ENCODE measurements at places on chromosomes 4 and X.

- no peak for DNase-seq
These were observed 680.1 kb upstream of the AADAT start for GRCh38 chr4:170769862-170770261.

DNA sequence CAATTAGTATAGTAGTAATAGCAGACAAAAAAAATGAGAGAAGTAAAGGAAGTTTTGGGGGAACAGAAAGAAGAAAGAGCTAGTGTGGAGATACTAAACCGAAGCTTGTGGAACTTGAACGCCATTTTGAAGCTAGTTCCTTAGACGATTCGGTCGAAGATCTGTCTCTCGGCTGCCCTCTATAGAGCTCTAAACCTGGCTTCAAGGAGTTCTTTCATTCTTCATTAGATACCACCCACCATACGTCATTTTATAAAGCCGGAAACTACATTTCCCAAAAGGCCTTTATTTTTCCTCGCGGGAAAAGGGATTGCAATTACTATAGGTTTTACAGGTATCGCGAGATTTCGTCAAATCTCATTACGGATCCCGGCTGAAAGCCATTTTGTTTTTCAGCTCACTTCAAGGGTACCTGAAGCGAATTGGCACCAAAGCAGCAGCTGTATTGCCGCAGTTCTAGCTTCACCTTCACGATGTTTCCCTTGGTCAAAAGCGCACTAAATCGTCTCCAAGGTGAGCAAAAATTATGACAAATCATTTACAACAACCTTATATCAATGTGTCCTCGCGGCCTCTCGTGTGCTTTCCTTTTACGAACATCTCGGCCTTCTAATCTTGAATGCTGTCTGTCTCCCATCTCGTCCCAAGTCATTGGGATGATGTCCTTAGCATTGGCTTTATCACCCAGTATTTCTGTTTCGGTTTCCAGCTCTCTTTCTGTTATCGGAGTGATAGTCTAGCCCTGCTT lies at the start of gene COX7B:
Gene COX7B (plus strand): TSS at position 388 of the 748 bp plus-strand sequence. CDS start 86 bp downstream, at position 474.
- peak; percentile 51 for DNase-seq

- DNase-seq, result no peak
These were observed 916.0 kb downstream of the TECRL start for GRCh38 chr4:63493265-63493664.

DNA sequence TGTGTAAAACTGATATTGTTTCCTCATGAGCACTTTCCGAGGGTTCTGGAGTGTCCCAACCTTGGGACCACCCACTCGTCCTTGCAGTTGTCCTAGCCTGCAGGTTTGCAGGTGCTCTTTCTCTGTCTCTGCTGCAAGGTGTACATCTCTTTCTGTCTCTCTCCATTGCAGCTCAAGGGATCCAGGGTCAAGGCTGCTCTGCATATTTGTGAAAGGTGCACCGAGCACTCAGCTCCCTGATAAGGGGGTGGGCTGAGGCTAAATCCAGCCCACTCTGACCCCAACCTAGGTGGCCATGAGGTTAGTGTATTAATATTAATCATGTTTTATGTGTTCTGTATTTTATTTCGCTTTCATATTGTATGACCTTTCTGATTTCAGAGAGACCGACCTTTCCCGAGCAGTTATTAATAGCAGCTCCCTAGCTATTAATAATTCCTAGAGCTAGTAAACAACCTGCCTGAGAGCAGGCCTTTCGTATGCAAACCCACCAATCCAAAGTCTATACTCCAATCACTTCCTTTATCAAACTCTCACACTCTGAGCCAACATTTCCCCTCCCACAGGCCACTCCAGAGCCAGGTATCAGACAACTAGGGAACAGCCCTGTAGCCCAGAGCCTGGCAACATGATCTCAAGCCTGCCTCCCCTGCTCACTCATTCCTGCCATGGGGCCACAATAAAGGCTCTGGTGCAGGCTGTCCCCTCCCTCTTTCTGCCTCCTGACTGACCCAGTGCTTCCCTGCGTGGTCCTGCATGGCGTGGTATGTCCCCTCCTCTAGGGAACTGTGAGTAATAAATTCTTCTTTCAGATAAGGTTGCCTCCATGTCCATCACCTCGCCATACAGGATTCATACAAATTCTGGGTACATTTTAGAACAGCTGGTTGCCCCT lies 73.9 kb downstream of the SLC2A9 start:
- no peak for DNase-seq

- no peak for DNase-seq
These were observed 52.3 kb downstream of the CD99L2 start for GRCh38 chrX:150846130-150846529.

DNA sequence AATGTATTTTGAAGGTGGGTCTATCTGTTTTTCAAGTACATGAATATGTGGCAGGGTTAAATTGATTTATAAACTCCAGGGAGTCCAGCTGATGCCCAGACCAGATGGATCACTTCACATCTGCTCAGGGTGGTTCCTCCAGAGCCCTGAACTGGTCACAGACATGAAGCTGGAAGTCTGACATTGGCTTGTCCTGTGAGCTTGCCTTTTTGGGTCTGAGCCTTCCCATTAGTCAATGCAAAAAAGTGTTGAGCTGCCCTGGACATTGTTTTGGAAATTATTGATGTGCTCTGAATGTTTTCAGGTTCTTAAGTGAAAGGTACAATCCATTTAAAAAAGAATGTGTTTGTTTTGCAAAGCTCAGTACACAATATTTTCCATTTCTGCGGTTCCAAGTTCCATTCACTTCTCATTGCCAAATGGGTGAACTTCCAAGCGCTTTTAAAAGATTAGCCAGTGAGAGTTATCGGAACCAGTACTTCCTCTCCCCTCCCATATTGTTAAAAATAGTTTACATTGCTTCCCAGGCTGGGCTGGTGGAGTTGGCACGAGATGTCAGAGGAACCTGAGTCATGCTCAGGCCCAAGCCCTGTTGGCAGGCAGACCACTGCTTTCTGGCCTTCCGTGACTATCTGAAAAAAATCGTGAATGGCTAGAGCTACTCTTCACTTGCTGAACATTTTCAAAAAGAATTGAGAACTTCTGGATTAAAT lies 52.1 kb downstream of the PDGFRA start:
- DNase-seq, result no peak

- DNase-seq, result no peak
These were observed 74.3 kb downstream of the NUDT10 start for GRCh38 chrX:51406688-51407519.

GRCh38 chr4:142406917-142407501 lies 439.1 kb downstream of the INPP4B start:
- DNase-seq, result no peak

DNA sequence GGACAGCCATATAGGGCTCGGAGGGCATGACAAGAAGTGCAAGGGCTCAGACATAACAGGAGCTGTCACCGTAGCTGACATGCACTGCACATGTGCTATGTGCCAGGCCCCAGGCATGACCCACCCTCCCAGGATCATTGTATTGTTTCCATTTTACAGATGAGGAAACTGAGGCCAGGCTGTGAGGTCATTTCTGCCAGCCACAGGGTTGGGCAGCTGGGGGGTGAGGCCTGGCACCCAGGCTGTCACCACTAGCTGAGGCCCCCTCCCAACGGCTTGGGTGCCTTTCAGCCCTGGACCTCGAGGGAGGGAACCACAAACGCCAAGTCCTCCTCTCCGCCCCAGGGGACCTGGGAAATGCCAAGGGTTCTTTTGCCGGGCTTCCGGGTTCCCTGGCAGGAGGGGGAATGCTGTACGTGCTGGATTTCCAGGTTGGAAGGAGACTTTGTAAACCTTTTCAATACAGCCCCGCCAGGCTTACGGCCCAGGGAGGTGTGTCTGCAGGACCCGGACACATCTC lies 12.6 kb downstream of the TREX2 start:
- DNase-seq, result no peak

- DNase-seq, result no peak
These were observed 56.8 kb downstream of the SEPSECS start for GRCh38 chr4:25103418-25103817.

GRCh38 chrX:32985544-32985943 lies 225.8 kb downstream of the DMD start:
- DNase-seq, result no peak

DNA sequence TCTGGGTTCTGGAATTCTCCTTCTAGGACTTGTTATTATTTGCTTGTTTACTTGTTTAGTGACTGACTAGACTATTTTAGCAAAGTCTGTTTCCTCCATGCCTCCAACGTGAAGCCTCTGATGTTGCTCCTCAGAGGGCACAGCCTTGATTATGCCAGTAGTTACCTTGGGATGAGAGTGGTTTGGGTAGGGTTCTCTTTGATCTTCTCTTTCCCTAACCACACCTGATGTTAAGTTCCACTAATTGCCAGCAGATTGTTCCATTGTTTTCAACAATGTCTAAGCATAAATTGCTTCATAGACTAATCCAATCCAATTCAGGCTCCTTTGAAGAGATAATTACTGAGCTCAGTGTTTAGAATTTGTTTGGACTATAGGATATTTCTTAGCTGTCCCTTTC lies 352.7 kb upstream of the DIPK2B start:
- no peak for DNase-seq

GRCh38 chrX:47297874-47298273 lies 65.1 kb downstream of the USP11 start:
- no peak for DNase-seq

GRCh38 chr4:16259889-16260246 lies 33.6 kb upstream of the TAPT1 start:
- DNase-seq, result no peak

- no peak for DNase-seq
These were observed 63.0 kb upstream of the SLC10A4 start for GRCh38 chr4:48420144-48420543.

GRCh38 chrX:72634331-72634730 lies 61.7 kb upstream of the HDAC8 start:
- no peak for DNase-seq

DNA sequence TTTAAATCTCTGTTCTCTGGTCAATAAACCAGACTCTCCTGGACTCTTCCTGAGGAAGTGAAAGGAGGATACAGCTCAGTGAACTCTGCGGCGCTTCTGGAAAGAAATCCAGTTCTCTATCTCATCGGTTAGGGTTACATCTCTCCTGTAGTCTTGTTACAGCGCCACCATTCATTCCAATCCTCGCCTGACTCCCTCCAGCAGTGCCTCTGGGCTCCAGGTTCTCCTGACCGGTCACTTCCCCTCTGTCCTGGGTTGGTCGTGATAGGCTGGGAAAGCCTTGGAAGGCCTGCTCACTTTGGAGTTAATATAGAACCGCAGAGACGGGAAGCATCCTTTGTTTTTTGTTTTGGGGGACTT lies 97.0 kb upstream of the STOX2 start:
- DNase-seq, result no peak

- DNase-seq, result no peak
These were observed 66.1 kb upstream of the ACSL1 start for GRCh38 chr4:184891816-184892397.

DNA sequence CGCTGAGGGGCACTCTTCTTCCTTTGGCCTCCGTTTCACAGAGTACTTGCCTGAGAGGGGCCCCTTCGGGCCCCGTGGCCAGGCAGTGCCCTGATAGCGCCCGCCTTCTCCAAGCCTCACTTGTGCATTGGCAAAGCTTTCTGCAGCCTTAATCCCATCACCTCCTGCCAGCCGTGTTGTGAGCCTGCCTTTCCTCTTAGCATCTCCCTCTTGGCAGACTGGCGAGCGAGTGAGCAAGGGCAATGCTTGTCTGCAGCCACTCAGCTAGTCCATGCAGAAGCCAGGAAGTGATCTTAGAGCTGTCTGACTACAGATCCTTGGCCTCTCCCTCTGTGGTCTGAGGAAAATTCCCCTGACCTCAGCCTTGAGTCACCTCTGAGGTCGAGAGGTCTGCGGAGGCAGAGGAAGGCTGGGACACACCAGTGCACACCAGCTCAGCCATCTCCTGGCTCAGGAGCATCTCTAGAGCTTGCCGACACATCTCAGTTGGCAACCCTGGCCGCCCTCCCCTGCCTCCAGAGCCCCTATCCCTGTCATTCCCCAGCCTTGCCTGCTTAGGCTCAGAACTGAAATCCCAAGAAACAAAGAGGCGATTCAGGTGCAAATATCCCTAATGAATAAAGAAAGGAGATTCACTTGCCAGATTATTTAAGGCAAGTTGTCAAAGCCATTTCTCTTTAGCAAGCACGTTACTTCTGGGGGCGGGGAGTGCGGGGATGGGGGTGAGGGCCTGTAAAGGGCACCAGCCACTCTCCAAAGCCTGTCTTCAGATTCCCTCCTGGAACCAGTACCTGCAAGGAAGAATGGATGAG lies 143.5 kb upstream of the MAMLD1 start:
- DNase-seq, result no peak

DNA sequence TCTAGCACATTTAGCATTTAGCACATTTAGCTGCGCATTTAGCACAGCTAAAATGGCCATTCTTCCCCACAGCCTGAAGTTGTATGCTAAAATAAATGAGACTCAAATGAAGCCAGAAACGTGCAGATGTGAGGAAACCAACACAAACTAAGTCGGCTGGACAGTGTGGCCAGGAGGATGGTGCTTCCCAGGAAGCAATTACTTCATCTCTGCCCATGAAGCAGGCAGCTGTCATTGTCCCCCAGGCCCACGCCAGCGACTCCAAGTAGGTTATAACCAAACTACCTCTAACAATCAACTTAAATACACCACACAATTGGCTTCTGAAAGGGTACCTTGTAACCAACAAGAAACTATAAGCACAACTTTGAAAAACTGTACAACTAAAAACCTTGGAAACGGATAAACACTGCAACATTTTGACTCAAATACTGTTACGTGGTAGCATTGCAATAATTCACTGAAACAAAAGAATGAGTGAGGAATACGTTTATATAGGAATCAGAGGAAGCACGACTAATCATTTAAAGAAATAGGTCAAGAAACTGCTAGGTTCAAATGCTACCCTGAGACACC lies 39.2 kb downstream of the AFAP1 start:
- DNase-seq, result no peak

- no peak for DNase-seq
These were observed 6.3 kb downstream of the EFNB1 start for GRCh38 chrX:68835104-68835442.

DNA sequence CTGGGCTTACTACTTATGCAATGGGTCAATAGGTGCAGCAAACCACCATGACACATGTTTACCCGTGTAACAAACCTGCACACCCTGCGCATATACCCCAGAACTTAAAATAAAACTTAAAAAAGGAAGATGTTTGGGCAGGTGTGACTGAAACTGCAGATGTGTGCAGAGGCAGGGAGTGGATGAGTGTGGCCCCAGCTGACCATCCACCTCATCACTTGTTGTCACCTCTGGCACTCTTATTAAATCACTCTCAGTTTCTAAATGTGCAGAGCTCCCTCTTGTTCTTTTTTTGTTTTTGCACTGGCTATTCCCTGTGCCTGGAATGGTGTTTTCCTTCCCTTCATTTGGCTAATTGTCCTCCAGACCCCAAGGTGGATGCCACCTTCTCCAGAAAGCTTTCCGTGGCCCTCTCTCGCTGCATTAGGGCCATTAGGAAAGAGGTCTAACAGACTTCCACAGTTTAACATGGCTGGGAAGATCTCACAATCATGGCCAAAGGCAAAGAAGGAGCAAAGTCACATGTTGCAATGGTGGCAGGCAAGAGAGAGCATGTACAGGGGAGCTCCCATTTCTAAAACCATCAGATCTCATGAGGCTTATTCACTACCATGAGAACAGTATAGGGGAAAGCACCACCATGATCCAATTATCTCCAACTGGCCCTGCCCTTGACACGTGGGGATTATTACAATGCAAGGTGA lies 58.5 kb downstream of the SLC2A9 start:
- DNase-seq, result no peak

- DNase-seq, result no peak
These were observed 94.5 kb upstream of the EOLA2 start for GRCh38 chrX:150032742-150033141.

GRCh38 chr4:148434075-148434773 lies 8.0 kb downstream of the NR3C2 start:
- no peak for DNase-seq

Measured in activated CD4-positive, CD25-positive, alpha-beta regulatory T cell treated with anti-CD3 and anti-CD28 coated beads, Interleukin-2, amount 50 U/mL, for 16 hours (primary cell).